Smooth muscle cell of the brain vasculature (primary cell): ENCODE measurements at places on chromosomes 1 and 21.

DNA sequence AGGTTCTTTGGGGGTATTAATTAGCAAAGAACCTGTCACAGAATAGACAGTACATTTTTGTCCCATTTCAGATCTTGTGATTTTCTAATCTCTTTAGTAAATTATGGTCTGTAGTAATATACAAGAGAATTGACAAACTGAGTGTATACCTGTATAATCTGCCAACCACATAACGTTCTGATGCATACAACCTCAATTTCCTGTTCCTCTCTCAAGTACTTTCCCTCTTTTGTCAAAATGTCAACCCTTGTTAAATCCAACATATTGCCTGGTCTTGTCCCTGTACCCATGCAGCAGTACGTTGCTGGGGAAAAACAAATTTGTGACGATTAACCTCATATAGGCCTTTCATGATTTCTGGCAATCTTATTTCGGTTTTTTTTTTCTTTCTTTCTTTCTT lies 1.1 kb downstream of the ARV1 start:
- no peak for DNase-seq

GRCh38 chr1:219331424-219331823 lies 157.7 kb downstream of the LYPLAL1 start:
- no peak for DNase-seq

DNA sequence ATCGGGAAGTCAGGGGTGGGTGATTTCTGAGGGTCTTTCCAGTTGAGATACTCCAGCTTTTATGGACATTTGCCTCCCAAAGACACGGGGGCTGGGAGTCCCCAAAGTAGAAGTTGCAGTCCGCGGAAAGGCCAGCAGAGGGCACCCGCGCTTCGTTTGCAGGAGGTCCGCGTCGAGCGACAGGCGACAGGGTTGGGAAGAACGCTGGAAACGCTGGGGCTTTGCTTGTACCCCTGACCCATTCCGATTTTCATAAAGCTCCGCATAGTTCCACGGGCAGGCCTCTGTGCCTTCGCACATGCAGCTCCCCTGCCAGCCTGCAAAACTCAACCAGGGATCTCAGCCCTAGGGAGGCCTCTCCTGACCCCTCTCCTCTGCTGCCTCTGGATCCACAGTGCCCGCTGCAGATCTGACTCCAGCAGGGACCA lies 44.2 kb upstream of the LAPTM5 start:
- no peak for DNase-seq

GRCh38 chr1:153679337-153680119 lies 1.0 kb downstream of the NPR1 start:
- no peak for DNase-seq

DNA sequence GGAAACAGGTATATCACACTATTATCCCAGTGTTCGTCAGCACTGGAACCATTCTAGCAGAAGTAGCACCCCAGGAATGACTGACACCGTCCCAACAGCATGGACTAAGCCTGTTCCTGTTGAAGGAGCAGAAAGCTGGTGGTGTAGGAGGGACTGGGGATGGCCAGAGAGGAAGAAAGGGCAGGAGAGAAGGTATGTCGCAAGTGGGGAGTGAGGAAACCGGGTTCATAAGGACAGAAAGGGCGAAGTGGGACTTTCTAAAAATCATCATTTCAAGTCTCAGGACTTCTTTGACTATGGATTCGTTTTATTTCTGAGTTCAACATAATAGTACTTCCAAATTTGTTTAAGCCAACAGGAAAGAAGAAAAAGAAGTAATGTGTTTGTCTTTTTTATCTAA lies 19.7 kb upstream of the MX1 start:
- no peak for DNase-seq

- DNase-seq, result no peak
Measured at GRCh38 chr1:198269646-198269940, 112.8 kb downstream of the NEK7 start.

- no peak for DNase-seq
Measured at GRCh38 chr1:11337580-11338073, 64.6 kb downstream of the UBIAD1 start.

DNA sequence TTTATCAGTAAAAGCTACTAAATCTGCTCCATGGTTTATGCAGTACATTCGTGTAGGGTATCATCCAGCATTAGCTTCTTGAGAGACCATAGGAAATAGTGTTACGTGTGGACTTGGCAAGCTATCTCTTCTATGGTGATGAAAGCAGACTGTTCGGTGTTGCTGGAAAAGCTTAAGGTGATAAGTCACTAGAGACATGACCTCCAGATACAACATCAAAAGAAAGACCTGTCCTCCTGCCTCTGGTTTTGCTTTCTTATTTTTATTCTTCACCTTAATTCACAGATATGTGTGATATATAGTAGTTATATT lies 53.5 kb upstream of the S1PR1 start:
- DNase-seq, result no peak

DNA sequence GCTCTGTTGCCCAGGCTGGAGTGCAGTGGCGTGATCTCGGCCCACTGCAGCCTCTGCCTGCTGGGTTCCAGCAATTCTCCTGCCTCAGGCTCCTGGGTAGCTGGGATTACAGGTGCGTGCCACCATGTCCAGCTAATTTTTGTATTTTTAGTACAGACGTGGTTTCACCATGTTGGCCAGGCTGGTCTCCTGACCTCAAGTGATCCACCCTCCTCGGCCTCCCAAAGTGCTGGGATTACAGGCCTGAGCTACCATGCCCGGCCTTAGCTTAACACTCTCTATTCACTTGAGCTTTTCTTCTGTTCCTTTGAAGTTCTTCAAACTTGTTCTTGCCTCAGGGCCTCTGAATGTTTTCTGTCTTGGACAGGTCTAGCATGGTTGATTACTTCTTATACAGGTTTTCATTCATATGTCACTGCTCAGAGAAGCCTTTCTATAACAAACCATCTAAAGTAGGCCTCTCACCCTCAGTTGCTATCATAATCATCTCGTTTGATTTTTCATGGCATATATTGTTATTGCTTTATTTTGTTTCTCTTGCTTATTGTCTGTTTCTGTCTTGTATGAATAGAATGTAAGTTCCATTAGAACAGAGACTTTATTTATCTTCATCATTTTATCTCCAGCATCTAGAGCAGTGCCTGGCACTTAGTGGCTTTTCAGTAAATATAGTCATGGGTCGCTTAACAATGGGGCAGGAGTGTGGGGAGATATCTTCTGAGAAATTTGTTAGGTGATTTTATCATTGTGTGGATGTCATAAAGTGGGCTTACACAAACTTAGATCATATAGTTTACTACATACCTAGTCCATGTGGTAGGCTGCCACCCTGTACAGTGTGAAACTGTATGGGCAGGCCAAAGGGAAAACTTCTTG lies 12.1 kb downstream of the OSBPL9 start:
- DNase-seq, result no peak

DNA sequence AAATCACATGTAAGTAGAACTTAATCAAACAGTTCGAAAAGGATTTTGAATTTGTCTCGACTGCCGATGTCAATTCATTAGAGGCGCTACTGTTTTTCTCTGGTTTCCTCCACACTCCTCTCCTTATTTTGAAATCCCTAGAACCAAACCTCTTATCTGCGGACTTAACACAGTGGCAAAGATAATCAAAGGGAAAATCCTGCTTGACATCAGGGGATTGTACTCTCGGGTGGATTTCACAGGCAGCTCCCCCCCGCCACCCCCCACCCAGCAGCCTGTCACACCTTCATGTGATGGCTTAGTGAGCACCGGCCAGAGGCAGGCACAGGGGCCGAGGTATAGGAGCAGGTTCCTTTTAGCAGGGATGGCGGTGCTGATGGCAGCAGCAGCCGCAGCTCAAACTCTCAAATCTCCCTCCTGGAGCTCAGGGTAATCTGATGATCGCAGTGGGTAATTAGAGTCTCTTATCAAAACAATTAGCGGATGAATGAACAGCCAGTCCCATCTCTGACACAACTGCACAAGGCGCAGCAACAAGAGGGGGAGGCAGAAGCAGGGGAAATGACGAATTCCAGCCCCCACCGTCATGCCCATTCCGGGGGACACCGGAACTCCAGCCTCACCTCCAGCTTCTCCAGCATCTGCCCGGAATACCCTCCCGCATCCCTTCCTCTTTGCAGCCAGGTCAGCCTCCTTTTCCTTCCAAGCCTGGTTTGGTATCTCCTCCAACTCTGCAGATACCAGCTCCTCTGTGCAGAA lies 80.3 kb downstream of the SSBP3 start:
- no peak for DNase-seq

- DNase-seq, result no peak
Measured at GRCh38 chr1:200253774-200254495, 155.9 kb downstream of the ZNF281 start.

GRCh38 chr1:3049164-3049563 lies 19.8 kb upstream of the PRDM16 start:
- DNase-seq, result no peak

- DNase-seq, result no peak
Measured at GRCh38 chr1:26706315-26706714, 10.5 kb downstream of the ARID1A start.
